Uterine smooth muscle cell (primary cell): ENCODE measurements at places on chromosomes 6 and 20. TPM values are rescaled to one million over a fixed set of nuclear protein-coding genes. Genes with fewer than 3 reads are reported as not detected.

The PRR18 gene
- total RNA-seq = 0.12 TPM in 1 of 2 replicates, not detected in the other

The TEAD3 gene
- total RNA-seq = 12.5 and 14.2 TPM in 2 replicates

The FKBP5 gene
- 14.5 and 27.1 TPM in 2 replicates for total RNA-seq

The ECT2L gene
- total RNA-seq = 0.12 TPM in 1 of 2 replicates, not detected in the other

The MRPS18B gene
- total RNA-seq = 55.4 and 87.9 TPM in 2 replicates

The PCK1 gene
- total RNA-seq = not detected in 2 replicates

The SSR1 gene
- total RNA-seq = 90.4 and 148 TPM in 2 replicates

The ZGPAT gene
- 23.4 and 31.4 TPM in 2 replicates for total RNA-seq

The COL9A1 gene
- not detected in 2 replicates for total RNA-seq

The LINC00237 gene
- total RNA-seq = not detected in 2 replicates

The EBF4 gene
- total RNA-seq = 1.2 and 4.1 TPM in 2 replicates

The LPIN3 gene
- total RNA-seq = 5.0 and 5.5 TPM in 2 replicates
